Placental pericyte (primary cell): ENCODE measurements at places on chromosomes 4 and X. TPM values are rescaled to one million over a fixed set of nuclear protein-coding genes. Genes with fewer than 3 reads are reported as not detected.

The IL13RA2 gene
- total RNA-seq: 13.0 and 27.8 TPM in 2 replicates

The PRSS12 gene
- total RNA-seq: 14.2 and 14.9 TPM in 2 replicates

The ARAF gene
- total RNA-seq: 37.2 and 57.3 TPM in 2 replicates

The TSPAN7 gene
- total RNA-seq: not detected in 2 replicates

The PPP2R2C gene
- under 0.01 TPM in 1 of 2 replicates, not detected in the other for total RNA-seq

The CLGN gene
- 2.7 and 7.0 TPM in 2 replicates for total RNA-seq

The WNK3 gene
- total RNA-seq: 0.22 and 0.29 TPM in 2 replicates

The COMMD8 gene
- total RNA-seq: 19.3 and 37.1 TPM in 2 replicates

The CLDN22 gene
- total RNA-seq: not detected in 2 replicates

The PDE5A gene
- total RNA-seq: 85.3 and 105 TPM in 2 replicates

The RPL34 gene
- 321 and 406 TPM in 2 replicates for total RNA-seq

The GPR34 gene
- 0.14 TPM in 1 of 2 replicates, not detected in the other for total RNA-seq

The TMEM144 gene
- total RNA-seq: 2.2 and 4.3 TPM in 2 replicates

The ZMAT1 gene
- 0.22 and 0.72 TPM in 2 replicates for total RNA-seq

The UGT2B15 gene
- total RNA-seq: not detected in 2 replicates

The AFP gene
- 0.57 TPM in 1 of 2 replicates, not detected in the other for total RNA-seq
